Camera-type eye (tissue), 1 donor: ENCODE measurements at places on chromosomes 5 and 9. TPM values are rescaled to one million over a fixed set of nuclear protein-coding genes. Genes with fewer than 3 reads are reported as not detected.

FREM1 gene
- 20.4 TPM for total RNA-seq

ANXA2R gene
- 1.8 TPM for total RNA-seq

SPARC gene
- total RNA-seq: 2,277 TPM

PPP6C gene
- total RNA-seq: 24.1 TPM

PARP8 gene
- total RNA-seq: 19.0 TPM

PCDHA9 gene
- total RNA-seq: 4.6 TPM

RAB3C gene
- total RNA-seq: 14.0 TPM

INSL4 gene
- not detected for total RNA-seq
